Aorta (tissue), 5 donors: ENCODE measurements at places on chromosomes 4 and X. TPM values are rescaled to one million over a fixed set of nuclear protein-coding genes. Genes with fewer than 3 reads are reported as not detected.

GRCh38 chrX:101230636-101231035, 11.1 kb downstream of the DRP2 start:
- DNase-seq = no peak

DNA sequence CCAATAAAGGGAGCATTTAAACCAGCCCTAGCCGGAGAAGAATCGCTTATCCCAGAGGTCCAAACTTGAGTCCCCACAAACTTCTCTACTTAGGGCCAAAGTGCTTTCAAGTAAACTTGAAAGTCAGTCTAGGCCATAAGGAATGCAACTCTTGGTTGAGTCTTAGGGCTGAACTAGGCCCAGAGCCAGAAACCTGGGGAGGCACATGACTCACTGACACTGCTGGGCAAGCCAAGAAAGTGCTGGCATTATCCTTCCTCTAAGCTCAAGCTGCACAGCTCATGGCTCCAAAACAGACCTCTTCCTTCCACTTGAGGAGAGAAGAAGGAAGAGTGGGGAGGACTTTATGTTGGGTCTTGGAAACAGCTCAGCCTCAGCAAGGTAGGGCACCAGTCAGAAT, 1257.3 kb upstream of the DIAPH2 start:
- DNase-seq = peak; percentile 62

DNA sequence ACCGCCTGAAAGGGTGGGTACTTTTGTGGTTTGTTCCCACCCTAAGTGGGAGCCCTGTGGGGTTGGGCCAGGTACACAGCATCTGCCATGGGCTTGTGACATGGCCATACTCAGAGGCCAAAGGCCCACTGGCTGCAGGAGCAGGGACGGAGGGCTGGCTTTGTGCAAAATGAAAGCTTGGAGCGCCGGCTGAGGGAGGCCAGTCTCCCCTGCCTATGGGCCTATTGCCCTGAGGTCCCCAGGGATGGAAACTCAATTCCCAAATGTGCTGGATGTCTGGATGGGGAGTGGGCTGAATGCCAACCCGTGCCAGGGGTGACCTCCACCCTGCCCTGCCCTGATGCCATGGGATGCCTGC, 10.8 kb downstream of the ADRA2C start:
- no peak for DNase-seq

GRCh38 chrX:149471397-149471796, 33.7 kb downstream of the IDS start:
- DNase-seq = no peak

Gene NAP1L5
- 11.2 TPM for total RNA-seq

Gene CCDC120
- total RNA-seq = 7.6 TPM
